NCI-H1105 (cell line): ENCODE measurements at places on chromosomes 5 and 9.
A peak's percentile ranks its signal among the peaks of the same experiment; 100 is the strongest.

DNA sequence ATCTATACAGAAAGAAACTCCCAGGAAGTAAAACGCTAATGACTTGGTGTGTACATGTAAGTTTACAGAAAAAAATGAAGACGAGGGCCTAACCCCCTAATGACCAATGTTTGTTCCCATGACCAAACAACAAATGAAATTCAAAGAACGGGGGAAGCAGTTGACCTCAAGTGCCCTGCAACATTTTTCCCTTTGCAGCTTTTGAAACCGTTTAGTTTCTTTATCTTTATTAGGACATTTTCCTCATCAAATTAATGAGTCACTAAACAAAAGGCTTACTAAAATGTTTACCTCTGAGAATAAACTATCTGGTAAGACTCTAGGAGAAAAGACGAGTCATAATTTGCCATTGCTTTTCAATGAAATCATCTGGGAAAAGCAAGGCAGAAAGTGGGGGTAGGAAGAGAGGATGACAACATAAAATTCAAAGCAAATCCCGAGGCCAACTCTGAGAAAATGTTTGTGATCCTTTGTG is 57.4 kb downstream of the LHFPL2 start:
- DNase-seq, result no peak

DNA sequence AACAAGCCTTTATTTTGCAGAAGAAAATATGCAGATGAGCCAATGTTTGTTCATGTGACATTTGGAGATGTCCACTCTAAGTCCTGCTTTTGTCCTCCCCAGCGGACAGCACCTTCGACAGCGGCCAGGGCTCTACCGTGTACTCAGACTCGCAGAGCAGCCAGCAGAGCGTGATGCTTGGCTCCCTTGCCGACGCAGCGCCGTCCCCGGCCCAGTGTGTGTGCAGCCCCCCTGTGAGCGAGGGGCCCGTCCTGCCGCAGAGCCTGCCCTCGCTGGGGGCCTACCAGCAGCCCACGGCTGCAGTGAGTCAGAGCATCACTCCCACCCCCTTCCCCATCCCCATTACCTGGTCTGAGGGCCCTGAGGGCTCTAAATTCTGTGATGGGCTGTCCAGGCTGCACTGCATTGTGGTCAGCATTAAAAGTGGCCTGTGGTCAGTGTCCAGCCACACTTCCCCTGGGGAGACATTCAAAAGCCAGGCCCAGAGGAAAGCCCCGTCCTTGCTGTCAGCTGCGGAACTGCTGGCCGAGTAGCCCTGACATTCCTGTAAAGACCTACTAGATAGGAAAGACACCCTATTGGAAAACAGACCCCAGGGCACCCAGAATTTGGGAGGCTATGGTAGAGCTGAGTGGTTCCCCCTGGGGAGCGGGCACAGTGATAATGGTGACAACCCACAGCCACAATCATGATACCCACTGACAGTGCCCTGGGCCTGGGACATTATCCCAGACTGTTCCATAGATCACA is 69.0 kb downstream of the WNK2 start:
- DNase-seq, result no peak

DNA sequence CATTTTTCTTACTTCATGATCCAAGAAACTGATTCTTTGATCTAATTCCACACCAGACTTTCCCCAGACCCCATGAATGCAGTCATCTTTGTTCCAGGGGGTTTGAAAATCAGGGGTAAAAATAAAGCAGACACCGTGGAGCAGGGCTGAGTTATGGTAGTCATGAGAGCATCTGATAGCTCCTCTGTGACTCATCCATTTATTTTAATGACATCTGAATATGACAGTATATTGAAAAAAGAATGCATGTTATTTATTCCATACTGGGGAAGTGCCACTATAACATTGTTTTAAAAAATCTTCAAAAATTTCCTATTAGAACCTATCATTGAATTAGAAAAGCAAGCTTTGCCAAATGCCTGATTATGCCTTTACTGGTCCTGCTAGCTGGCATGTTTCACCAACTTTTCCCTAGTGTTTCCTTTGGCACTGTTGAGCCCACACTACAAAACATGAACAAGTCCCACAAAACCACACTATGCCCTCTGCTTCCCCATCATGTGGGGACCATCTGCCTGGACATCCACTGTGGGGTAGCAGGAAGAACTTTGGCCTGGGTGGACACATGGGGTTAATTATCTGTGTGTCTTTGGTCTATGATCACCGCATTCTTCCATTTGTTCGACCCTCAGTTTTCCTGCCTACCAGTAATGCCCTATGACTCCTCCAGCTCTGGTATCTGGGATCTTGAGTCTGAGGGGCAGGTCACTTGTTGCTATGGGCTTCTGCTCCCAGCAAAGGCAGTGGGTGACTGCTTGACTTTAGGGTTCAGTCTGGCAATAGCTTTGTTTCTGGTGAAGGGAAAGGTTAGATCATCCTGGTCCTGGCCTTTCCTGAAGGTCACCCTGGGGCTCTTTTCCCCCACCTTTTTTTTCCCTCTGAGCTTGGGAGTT is 82.7 kb upstream of the PANK3 start:
- no peak for DNase-seq

DNA sequence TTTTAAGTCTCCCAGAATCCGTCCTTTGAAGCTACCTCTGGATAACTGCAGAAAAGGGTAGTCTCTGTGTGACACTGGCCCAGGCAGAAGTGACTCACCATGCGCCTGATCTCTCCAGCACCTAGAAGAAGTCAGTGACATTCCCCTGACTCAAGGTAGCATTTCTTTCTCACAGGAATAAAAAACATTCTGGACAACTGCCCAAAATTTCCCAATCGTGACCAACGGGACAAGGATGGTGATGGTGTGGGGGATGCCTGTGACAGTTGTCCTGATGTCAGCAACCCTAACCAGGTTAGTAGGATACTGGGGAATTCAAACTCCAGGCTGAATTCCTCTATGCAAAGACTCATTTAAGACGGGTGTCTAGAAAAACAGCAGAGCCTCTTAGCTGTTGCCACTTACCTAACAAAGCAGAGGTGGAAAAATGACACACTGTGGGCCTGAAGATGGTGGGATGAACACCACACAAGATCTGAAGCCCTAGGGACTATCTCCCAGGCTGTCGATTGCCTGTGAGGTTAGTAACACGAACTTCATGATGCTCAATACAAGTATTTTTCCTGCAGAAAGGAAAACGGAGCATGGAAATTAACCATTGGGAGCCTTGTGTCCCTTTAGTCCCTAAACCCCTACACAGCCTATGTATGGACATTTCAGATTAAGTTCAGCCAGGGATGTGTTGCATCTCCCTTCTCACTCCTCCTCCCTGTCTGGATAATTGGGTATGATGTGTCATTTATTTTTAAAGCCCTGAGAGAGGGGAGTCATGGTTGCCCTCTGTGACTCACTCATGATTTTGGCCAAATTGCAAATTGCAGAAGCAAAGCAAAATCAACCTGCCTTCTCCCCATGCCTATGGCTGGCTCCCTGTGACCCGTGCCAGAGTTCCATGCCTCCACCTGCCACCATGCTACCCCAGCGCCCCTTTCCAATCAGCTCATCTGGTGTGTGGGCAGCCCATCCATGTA is 37.2 kb downstream of the THBS4 start:
- no peak for DNase-seq

DNA sequence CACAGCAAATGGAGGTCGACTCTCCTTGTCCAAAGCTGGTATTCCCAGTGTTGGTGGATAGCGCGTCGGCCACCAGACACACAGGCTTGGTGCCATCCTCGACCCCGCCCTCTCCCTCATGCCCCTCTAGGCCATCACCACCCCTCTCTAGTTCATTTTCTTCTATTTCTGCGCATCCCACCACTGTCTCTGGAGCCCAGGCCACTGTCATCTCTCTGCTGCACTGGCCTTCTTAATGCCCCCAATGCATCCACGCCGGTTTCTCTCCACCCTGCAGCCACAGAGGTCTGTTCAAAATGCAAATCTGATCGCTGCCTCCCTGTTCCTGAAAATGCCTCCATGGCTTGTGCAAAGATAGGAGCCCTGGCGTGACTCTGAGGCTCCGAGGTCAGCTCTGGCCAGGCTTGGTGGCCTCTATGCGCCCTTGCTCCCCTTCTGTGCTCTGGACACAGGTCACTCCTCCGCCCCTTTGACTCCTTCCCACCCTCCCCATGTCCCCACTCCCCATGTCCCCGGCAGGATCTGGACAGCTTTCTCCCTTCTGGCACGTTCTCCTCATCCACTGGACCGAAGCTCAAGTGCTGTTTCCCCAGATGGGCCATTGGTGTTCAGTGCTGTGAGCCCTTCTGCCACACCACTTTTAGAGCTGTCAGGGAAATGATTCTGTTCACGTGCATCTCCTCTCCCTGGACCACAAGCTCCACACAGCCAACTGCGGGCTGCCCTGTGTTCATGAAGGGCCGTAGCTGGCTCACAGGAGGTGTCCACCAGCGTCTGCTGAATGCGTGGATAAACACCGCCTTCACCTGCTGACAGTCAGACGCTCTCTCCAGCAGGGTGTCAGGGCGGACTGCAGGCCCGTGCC is 59.5 kb upstream of the RNF130 start:
- no peak for DNase-seq

DNA sequence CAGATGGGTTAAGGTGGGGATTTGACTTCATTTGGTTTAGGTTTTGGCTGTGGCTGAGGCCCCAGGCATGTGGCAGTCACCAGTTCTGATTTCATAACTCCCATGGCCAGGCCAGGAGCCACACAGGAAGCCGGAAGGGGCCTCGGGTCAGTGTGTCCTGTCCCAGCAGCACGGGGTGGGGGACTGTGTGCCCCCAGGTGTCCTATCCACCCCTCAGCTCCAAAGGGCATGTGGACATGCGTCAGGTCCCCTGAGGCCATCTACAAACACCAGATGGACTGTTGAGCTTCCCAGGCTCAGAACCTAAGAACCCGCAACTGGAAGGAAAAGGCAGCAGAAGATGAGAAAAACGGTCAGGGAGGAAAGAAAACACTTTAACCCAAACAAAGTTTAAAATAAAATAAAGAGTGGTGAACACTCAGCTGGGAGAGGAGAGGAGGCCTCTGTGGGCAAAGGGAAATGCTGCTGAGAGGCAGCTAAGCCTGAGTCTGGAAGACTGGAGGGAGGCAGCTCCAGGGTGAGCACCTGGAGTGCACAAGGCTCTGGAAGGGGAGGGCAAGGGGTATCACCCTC is 260.8 kb downstream of the AUH start:
- DNase-seq, result no peak

- DNase-seq, result no peak
Observed at GRCh38 chr9:137688261-137688660, 69.5 kb downstream of the EHMT1 start.

- DNase-seq, result no peak
Observed at GRCh38 chr5:146447734-146448380, 724 bp downstream of the TCERG1 start.

DNA sequence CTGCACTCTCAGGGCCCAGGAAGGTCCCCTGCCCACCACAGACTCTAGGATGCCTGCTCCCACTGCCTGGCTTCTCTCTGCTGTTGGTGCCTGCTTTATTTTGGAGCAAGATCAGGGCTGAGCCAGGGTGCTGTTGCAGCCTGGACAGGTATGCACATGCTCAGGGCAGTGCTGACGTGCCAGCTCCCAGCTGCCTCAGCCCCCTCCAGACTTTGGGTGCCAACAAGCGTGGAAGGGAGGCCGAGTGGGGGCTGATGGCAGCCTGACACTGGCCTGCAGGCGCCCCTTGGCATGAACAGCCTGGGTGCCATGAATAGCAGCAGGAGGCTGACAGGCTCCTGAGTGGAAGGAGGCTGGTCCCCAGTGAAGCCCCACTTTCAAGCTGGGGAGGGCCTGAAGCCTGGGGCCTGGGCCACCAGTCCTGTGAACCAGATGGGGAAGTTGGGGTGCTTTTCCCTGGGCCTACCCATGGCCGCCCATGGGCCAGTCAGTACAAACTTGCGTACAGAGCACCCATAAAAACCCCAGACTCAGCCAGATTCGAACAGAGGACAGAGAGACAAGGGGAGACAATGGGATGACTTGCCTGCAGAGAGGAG is 6.8 kb downstream of the AMBP start:
- no peak for DNase-seq

- DNase-seq, result no peak
Observed at GRCh38 chr5:33801292-33801691, 90.5 kb downstream of the ADAMTS12 start.

DNA sequence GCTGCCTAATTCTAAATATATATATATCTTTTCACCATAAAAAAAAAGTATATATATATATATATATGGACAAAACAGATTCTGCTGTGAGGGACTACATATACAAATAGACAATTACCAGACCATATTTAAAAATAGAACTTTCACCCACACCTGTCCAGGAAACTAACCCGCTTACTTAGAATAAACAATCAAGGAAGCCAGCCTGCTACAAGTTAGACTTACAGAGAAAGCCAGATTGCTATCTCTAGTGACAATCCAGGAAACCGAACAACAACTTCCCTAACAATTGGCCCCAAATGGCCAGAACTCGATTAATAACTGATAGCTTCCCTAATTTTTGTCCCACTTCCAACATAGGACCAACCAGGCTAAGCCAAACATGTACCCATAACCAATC is 5.9 kb downstream of the GLDC start:
- DNase-seq, result no peak

DNA sequence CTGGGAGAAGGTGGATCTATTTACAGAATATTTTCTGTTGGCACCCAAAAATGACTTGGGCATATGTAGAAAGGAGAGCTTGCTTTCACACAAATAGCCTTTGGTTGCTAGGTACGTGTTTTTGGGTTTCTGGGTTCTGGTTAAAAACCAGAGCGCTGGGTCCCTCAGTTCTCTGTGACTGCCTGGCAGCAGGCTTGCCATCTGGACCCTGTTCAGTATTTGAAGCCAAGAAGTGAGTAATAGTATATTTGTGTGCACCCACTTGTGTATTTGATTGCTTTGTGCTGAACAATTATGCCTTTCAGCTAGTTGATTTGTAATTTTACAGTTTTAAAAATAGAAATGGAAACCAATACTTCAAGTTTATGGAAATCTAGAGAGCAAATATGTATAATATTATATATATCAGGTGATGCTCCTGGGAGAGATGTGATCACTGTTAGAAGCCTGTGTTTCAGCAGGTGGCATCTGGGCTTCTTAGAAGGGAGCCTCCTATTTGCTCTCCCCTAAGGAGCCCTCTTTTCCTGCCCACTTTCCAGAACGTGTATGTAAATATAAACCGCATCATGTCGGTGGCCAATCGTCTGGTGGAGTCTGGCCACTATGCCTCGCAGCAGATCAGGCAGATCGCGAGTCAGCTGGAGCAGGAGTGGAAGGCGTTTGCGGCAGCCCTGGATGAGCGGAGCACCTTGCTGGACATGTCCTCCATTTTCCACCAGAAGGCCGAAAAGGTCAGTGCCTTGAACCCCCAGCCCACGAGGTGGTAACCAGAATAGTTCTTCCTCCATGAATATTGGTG is 153.6 kb downstream of the TRIO start:
- no peak for DNase-seq

GRCh38 chr9:82080265-82080664 is 91.7 kb downstream of the SPATA31D1 start:
- no peak for DNase-seq

GRCh38 chr9:11128156-11128555 is 515.4 kb upstream of the PTPRD start:
- DNase-seq, result peak; percentile 19

- DNase-seq, result no peak
Observed at GRCh38 chr5:32095261-32095671, 78.9 kb downstream of the GOLPH3 start.

- DNase-seq, result no peak
Observed at GRCh38 chr5:103951776-103952175, 389.2 kb upstream of the NUDT12 start.
